ENCODE measurements at places on chromosomes 1 and 21. TPM values are rescaled to one million over a fixed set of nuclear protein-coding genes. Genes with fewer than 3 reads are reported as not detected.

DNA sequence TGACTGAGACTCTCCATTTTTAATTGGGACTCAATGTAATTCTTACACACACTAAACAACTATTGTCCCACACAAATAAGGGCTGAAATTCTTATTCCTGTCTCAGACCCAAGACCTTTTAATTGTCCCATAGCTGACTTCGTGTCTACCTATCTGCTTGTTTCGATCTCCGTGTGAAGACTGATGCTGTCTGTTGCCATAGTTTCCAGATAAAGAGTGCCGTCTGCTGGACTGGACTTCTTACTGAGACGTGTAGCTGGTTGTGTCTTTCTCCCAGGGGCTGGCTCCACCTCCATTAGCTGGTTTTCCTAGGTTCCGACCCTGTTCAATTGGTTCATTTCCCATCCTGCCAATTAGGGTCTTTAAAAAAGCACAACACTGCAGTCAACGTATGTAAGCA lies 235.3 kb upstream of the PLXNA2 start:
- no peaks in the 10 kb centered on the region for H3K27me3 ChIP-seq
- no peak for DNase-seq
- no peaks in the 10 kb centered on the region for H3K4me1 ChIP-seq

DNA sequence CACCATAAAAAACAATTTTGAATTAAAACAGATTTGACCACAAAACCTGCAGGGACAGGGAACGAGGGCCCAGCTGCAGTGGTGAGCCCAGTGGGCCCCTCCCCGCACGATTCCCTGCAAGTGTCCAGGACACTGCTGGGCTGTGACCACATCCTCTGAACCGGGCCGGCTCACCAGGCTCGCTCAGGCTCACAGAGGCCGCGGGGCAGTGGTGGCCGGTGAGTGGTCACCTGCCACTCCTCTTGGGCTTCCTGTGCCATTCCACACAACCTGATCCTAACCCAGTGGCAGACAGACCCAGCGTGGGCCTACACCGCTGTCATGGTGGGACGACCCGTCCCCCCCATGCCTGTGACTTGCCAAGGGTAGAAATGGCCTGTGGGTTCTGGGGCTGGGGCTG lies 36.5 kb upstream of the RIPK4 start:
- H3K27ac ChIP-seq = no peak overlapping the region
- DNase-seq = no peak
- peaks cover 20% of the 10 kb centered on the region for H3K36me3 ChIP-seq
- no peaks in the 10 kb centered on the region for H3K27me3 ChIP-seq

GRCh38 chr1:31830065-31830464 lies 14.2 kb upstream of the SPOCD1 start:
- peaks cover 7% of the 10 kb centered on the region for H3K4me1 ChIP-seq
- no peak for DNase-seq
- no peak overlapping the region for H3K27ac ChIP-seq
- H3K4me3 ChIP-seq = no peak overlapping the region
- no peaks in the 10 kb centered on the region for H3K36me3 ChIP-seq

- no peaks in the 10 kb centered on the region for H3K4me1 ChIP-seq
- H3K36me3 ChIP-seq = no peaks in the 10 kb centered on the region
- H3K27ac ChIP-seq = no peak overlapping the region
- no peak for DNase-seq
Measured at GRCh38 chr1:244075247-244075722, 24.2 kb downstream of the ZBTB18 start.

GRCh38 chr1:161098210-161099068 lies at the start of gene KLHDC9:
Gene KLHDC9, plus strand, starts transcription at chr1:161098361. Its CDS starts 175 bp downstream, at chr1:161098536.
- peak within 1 kb of the TSS; percentile 43 for H3K4me3 ChIP-seq
- DNase-seq = peak; percentile 54
- H3K27me3 ChIP-seq = no peaks in the 10 kb centered on the region
- peaks cover 5% of the 10 kb centered on the region for H3K4me1 ChIP-seq

GRCh38 chr1:163440090-163440489 lies 118.3 kb downstream of the NUF2 start:
- H3K27ac ChIP-seq = no peak overlapping the region
- H3K4me3 ChIP-seq = no peak overlapping the region
- no peak for DNase-seq
- H3K27me3 ChIP-seq = peaks cover 1% of the 10 kb centered on the region
- H3K36me3 ChIP-seq = no peaks in the 10 kb centered on the region

GRCh38 chr1:182595641-182596240 lies 6.7 kb upstream of the RNASEL start:
- no peak overlapping the region for H3K4me3 ChIP-seq
- H3K27me3 ChIP-seq = peaks cover 12% of the 10 kb centered on the region
- H3K27ac ChIP-seq = no peak overlapping the region
- peak; percentile 69 for DNase-seq
- H3K4me1 ChIP-seq = no peaks in the 10 kb centered on the region

The TSPAN2 gene
- total RNA-seq = 0.83 TPM

The GSTM1 gene
- total RNA-seq = not detected

Data from IMR-90 (cell line).